Stimulated activated CD4-positive, alpha-beta T cell treated with anti-CD3 and anti-CD28 coated beads, Interleukin-2, amount 100 ng/mL, for 4 hours (primary cell): ENCODE measurements at places on chromosomes 12 and 14.

GRCh38 chr14:105315211-105315721, 718 bp downstream of the PACS2 start:
- DNase-seq, result no peak

GRCh38 chr12:2389079-2389790, 336.4 kb downstream of the CACNA1C start:
- no peak for DNase-seq

GRCh38 chr12:28191051-28192048, 1.1 kb downstream of the CCDC91 start:
- no peak for DNase-seq

- no peak for DNase-seq
These were observed 960 bp upstream of the LRFN5 start for GRCh38 chr14:41605550-41606281.

GRCh38 chr12:121764808-121765207, 28.7 kb downstream of the RHOF start:
- DNase-seq, result no peak

GRCh38 chr12:87160848-87161601, 868.2 kb downstream of the C12orf50 start:
- no peak for DNase-seq

- DNase-seq, result no peak
These were observed 20.7 kb downstream of the NT5DC3 start for GRCh38 chr12:103820361-103820760.

- DNase-seq, result no peak
These were observed 486.0 kb upstream of the TBX3 start for GRCh38 chr12:115169981-115170380.

DNA sequence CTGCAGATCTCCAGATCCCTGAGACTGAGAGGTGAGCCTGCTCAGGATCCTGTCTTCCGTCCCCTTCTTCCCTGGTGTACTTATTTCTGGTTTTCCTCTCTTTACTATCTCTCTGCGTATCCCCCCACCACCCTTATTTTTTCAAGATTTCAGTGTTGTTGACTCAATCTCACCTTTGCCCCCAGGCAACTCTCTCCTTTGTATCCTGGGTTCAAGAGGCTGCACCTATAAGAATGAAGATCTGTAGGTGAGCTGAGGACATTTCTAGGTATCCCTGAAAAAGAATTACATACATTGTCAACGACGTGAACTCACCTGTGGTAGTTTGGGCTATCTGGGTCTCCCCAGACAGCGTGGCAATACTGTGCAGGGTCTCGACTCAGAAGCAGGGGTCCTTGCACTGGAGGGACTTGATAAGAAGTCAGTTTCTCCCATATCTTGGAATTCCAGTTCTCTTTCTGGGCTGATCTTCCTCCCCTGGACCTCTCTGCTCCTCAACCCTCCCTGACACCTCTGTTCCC, 659 bp downstream of the CIROP start:
- no peak for DNase-seq

GRCh38 chr14:33675415-33676130, 275.3 kb downstream of the EGLN3 start:
- DNase-seq, result no peak

- DNase-seq, result no peak
These were observed 229.1 kb downstream of the MON2 start for GRCh38 chr12:62695696-62696095.

GRCh38 chr12:121114019-121114639, 18.5 kb upstream of the P2RX7 start:
- no peak for DNase-seq

GRCh38 chr12:77116277-77116676, 50.9 kb upstream of the E2F7 start:
- no peak for DNase-seq

- DNase-seq, result no peak
These were observed 92.5 kb downstream of the FBXL14 start for GRCh38 chr12:1501695-1502378.

GRCh38 chr14:93857081-93857480, 68.8 kb upstream of the PRIMA1 start:
- no peak for DNase-seq

DNA sequence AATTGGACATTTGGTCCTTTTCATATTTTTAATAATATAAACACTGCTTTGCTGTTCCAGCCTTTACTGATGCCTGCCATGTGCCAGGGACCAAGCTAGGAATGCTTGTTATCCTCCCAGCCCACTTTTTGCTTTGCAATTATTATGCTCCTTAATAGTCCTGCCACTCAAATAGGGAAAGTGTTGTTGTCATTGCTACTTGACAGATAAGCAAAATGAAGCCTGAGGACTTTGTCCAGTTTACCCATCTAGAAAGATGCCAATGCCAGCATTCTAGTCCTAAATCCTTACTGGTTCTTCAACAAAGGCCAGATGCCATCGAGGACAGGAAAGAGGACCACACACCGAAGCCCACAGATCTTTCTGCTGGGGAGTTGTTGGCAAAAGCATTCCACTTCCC, 246.5 kb downstream of the EMP1 start:
- DNase-seq, result no peak

DNA sequence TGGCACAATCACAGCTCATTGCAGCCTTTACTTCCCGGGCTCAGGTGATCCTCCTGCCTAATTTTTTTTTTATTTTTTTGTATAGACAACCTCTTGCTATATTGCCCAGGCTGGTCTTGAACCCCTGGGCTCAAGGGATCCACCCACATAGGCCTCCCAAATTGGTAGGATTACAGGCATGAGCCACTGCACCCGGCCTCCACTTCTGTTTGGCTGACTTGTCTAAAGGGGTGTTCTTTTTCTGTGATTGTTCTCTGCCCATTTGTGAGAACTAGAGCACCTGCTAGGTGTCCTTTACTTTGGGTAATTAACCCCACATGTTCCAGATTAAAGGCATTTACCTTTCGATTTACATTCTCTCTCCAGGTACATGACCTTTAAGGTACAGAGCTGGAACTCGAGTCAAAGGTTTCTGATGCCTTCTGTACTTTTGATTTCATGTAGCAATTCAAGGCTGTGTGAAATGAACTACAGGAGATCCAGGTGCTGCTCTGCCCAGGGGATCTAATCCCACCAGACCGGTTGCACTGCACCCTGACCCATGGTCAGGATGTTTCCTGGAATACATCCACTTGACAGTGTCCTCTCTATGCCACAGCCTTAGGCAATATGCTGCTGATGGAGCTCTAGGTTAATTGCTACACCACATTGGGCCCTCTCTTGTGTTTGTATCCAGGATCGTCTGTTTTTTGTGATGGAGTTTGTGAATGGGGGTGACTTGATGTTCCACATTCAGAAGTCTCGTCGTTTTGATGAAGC, 163.6 kb downstream of the PRKCH start:
- DNase-seq, result no peak

DNA sequence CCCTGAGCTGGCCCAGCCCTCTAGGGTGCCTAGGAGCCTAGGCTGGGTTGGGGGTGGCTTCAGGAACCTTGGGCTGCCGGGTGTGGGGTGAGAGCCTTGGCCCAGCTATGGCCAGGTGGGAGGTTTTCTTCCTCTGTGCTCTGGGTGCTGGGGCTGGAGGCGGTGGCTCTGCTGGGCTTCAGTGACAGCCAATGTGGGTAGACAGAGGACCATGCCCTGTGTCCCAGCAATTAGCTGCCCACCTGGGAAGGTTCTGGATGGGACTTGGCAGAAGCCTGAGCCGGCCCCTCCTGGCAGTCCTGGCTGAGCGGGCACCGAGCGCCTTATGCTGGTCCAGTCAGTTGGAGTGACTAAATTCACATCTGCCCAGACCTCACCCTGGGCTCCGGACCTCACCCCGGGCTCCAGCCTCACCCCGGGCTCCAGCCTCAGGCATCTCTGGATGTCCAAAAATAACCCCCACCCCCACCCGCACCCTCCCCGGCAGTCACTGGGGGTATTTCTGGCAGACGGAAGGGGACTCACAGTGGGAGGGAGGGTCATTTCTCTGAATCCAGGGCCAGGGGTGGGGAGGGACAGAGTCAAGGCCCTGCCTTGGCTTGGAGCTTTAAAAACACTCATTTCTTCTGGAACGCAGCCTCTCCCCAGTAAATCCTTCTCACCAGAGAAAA, 46.9 kb downstream of the CYP46A1 start:
- DNase-seq, result no peak

GRCh38 chr14:89489761-89490437, 72.9 kb upstream of the FOXN3 start:
- no peak for DNase-seq

- no peak for DNase-seq
These were observed 5.0 kb downstream of the RNASE9 start for GRCh38 chr14:20555845-20556244.

DNA sequence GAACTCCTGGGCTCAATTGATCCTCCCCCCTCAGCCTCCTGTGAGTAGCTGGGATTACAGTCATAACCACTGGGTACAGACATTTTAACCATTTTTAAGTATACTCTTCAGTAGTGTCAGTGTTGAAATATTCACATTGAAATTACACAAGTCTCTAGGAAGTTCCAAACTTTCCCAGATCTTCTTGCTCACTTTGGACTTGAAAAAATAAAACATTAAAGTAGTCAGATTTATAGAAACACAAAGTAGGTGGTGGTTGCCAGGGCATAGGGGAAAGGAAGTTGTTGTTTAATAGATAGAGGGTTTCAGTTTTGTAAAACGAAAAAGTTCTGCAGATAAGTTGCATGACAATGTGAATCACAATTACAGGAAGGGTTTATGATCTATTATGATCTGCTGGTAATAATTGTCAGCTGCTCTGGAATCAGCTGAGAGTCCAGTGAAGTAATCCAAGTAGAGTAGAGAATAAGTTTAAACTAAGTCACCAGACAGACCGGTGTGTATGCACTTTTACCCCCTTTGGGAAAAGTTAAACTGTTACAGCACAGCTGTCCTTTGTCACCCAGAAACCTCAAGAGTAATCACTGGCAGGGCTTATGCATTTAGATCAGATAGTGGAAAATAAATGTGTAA, 27.4 kb downstream of the PCNX1 start:
- DNase-seq, result no peak

DNA sequence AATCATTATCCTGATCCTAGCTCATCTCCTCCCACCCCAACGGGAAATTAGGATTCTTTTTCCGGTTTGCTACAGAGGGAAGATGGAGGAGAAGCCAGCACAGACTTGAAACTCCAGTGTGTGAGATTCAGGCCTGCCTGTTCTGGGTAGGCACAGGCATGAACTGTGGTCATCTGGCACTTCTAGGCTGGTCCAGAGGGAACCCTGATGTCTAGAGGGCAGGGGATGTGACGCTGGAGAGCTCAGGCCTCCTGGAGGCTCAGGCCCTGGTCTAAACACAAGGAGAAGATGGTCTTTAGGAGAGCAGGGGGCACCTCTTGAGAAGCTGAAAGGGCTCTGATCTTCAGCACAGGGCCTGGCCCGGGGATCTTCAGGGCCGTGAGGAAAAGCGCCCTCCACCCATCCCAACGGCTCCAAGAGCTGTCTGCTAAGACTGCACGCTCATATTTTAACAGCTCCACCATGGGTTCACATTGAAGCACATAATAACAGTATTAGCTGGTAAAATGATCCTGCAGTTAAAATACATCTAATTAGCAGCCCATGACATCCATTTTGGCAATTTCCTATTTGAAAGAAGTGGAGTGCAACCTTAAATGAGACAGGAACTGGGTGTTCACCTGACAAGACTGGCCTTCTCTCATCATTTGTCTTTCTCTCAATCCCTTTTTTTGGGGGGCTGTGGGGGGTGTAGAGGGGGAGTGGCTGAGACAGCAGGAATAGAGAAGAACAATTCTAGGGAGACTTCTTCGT, 35.4 kb downstream of the BCL11B start:
- DNase-seq, result no peak

DNA sequence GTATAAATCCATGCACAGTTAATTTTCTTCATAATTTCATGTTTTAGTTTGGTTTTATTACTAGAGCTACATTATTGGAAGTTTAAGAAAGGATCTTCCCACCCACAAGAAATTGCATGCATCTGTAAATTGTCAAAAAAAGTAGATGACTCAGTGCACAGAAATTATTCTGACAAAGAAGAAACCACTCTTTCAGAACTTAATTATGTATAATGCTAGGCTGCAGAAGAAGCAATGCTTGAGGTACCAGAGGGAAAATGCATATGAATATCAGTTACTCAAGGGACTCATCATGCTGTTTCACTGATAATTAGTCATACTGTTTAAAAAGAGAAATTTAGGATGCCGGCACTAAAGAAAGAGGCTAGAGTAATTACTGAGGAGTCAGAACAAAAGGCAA, 147.0 kb downstream of the SLC16A7 start:
- no peak for DNase-seq

DNA sequence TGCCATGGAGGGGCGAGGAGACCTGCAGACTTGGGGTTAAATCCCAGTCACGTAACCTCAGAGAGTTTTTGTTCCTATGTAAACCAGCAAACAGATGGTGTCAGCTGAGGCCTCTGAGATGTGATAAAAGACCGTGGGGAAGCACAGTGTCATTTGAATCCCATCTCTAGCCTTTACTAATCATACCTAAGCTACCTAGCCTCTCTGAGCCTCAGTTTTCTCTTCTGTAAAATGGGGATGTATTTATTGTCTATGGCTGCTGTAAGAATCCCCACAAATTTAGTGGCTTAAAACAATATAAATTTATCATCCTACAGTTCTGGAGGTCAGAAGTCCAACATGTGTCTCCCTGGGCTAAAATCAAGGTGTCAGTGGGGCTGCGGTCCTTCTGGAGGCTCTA, 33.9 kb downstream of the FOXN4 start:
- no peak for DNase-seq

GRCh38 chr14:105154476-105154871, 14.1 kb downstream of the JAG2 start:
- no peak for DNase-seq

DNA sequence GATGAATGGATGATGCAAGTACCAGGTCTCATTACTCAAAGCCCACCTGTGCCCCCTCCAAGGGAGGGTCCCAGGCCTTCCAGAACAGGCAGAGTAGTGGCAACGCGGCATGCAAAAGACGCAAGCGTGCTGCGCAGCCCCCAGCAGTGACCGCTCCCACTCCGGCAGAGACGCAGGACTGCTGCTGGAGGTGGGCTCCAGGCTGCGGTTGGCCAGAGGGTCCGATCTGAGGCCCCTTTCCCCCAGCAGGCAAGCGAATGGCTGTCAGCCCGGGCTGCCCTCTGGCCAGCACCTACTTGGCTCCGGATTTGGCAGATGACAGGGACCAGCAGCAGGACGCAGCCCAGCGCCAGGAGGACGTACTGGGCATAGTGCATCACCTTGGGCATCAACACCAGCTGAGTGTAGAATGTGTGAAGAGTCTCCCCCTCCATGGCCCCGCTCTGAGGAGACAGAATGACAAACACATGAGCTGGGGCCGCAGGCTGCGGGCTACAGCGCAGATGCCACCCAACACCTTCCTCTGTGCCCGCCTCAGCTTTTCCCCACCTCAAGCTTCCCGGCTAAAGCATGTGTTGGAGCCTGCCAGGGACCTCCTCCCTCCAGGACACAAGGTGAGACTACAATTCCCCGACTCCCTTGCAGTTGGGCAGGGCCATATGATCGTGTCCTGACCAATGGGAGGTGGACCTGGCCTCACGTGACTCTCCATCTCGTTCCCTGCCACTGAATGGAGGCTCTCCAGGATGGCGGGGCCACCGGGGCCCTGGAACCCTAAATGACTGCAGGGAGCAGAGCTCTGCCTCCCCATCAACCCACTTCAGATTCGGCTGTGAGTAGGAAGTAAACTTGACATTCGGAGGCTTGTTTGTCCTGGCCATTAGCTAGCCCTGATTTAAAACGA, 77.4 kb downstream of the SCARB1 start:
- DNase-seq, result no peak
